Central memory CD8-positive, alpha-beta T cell (primary cell): ENCODE measurements at places on chromosomes 11 and 22.

DNA sequence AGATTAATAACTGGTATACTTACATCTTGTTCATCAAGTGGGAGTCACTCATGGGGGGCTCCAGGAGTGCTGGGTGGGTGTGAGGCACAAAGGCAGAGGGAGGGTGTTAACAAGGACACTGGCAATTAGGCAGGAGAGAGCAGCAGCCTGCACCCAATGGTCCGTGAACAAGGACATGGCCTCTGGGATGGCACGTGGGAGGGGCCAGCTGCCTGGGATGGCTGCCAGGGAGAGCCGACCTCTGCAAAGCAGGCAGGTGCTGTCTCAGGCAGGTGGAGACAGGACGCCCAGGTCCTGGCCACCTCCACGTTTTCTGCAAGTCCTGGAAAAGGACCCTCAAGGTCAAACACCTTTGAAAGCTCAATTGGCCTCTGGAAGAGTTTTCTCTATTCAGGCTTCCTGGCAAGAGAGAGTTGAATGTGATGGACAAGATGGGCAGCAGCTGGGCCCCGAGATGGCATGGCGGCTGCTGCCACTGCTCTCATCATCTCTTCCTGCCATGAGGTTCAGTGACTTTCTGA, 257.1 kb downstream of the BUD13 start:
- DNase-seq: no peak

DNA sequence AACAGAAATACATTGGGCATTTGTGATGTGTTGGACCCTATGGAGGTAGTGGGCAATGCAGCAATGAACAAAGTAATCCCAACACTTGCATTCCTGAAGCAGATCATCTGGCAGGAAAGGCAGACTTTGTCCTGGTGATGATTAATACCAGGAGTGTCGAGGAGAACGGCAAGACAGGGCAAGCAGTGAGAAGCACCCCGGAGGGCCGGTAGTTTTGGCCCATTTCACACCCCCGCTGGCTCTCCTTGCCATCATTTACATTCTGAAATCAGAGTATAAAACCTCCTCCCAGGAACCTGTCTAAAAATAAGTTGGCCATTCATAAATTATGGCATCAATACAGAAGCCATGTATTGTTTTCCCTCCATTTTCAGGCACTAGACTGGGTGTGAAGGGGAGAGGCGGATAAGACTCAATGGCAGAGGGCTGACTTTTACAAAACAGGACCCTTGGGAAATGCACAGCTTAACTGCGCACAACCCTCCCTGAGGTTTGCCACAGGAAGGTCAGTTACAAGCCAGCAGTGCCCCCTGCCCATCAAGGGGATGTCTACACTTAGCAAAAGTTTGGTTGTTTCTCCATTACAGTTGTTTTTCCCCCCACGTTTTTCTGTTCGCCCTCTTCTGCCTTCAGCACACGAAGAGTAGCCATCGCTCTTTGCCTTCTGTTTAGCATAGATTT, 55.6 kb downstream of the OPCML start:
- DNase-seq: no peak

- no peak for DNase-seq
Measured at GRCh38 chr11:107561688-107562087, 3.8 kb downstream of the ALKBH8 start.

- no peak for DNase-seq
Measured at GRCh38 chr11:128559496-128560103, 27.8 kb downstream of the ETS1 start.

GRCh38 chr11:35683728-35684339, 21.3 kb downstream of the TRIM44 start:
- DNase-seq: no peak

GRCh38 chr11:68370211-68371111, 58.1 kb downstream of the LRP5 start:
- no peak for DNase-seq

- no peak for DNase-seq
Measured at GRCh38 chr11:100687630-100688395, 725 bp downstream of the ARHGAP42 start.

DNA sequence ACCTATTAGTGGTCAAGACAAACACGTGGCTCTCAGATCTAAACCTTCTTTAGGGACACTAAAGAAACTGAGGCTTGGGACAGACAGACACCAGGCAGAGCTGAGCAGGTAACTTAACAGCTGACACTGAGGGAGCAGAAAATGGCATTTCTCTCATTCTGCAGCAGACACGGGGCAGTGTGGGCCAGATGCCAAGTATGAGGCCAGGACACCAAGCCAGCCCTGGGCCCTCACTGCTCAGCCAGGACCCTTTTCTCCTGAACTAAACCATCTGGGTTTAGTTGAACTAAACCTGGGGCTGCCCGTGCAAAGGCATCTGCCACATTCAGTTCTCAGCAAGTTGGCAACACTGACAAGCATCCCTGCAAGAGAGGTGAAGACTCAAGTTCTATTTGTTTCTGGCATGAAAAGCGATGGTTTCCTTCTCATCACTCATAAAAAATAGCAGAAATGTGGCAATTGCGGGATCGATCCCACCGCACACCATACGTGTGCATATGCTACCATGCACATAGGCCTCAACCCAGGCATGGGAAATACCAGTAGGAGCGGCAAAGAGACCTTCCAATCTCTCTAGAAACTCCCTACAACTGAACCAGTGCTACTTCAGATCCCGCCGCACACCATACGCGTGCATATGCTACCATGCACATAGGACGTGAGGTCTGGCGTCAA, 100.1 kb upstream of the BID start:
- DNase-seq: no peak

GRCh38 chr11:1397146-1397861, 7.6 kb downstream of the BRSK2 start:
- no peak for DNase-seq

GRCh38 chr11:122383186-122383585, 267.2 kb upstream of the BLID start:
- no peak for DNase-seq

- no peak for DNase-seq
Measured at GRCh38 chr22:37547251-37547741, 13.0 kb upstream of the CDC42EP1 start.

DNA sequence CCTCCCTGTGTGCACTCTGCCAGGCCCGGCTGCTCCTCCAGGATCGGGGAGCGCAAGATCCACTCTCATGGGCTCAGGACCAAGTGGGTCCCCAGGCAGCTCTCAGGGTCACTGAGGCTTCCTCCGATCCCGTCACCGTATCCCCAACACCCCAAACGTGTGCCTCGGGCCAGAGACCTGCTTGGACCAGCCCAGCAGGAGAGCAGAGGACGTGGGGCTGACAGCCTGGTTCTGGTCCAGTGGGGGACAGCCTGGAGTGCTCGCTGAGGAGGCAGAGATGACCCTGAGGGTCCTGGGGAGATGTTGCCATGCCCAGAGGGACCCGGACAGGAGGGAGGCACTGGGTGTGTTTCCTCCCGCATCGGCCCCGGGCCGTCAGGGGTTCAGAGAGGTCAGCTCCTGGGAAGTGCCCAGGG, 1402.6 kb downstream of the BRD1 start:
- DNase-seq: no peak

DNA sequence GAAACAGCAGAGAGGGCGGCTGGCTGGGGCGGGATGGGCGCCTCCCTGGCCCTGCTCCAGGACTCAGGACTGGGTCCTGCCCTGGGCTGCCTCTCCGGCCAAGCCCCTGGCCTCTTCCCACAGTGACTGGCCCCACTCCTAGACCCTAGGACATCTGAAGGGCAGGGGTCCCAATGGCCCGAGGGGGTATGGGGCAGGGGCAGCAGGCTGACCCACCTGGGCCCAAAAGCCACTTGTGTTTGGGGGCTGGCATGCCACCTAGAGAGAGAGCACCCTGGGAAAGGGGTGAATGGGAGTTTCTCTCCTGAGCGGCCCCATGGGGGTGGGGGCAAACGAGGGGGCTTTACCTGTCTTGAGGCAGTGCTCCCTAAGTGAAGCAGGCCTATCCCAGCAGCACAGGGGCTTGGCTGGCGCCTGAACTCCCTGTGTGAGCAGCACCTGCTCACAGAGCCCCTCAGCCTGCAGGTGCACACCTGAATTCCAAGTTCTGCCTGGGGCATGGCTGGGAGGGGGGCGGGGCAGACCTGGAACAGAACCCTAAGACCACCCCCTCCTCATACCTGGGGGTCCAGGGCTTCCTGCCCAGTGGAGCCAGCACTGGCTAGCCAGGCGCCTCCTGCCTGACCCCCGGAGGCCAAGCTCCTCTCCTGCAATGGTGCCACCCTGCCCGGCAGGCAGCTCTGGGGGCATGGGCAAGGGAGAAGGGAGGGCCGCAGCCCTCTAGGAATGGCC, 16.9 kb downstream of the DUSP8 start:
- DNase-seq: no peak

- DNase-seq: no peak
Measured at GRCh38 chr11:133508468-133508867, 23.8 kb downstream of the OPCML start.

DNA sequence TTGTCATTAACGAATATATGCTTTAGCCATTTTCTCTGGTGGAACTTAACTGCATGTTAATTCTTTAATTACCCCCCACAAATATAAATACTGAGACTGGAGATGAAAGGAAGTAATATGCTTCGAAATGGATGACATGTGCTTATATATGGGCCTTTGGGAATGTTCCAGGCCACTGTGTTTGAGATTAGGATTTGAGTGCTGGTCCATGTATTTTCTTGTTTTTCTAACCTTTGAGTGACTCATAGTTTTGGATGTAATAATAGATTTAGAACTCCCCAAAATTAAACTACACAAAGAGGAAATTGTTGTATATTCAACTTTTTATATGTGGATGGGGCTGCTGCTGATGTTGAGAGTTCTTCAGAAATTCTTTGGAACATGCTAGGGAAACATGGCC, 54.2 kb downstream of the EXT2 start:
- no peak for DNase-seq

DNA sequence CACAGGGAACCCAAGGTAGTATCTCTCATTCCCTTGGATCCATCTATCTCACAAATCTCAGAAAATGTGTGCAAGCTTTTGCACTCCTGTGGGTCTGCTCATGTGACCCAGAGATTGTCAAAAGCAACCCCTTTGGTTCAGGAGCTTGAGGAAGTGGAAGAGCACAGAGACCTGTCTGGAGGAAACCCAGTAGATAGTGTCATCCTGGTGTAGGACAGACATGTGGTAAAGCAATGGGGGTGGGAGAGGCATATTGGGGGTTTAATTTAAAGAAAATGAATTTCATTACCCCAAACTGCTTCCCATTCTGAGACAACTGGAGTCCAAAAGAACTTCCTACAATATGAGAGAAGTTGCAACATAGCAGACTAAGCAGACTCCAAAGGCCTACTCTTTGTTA, 5.8 kb upstream of the MS4A14 start:
- no peak for DNase-seq

GRCh38 chr11:78784321-78785061, 209.8 kb upstream of the NARS2 start:
- DNase-seq: no peak

GRCh38 chr22:28931844-28932567, 48.6 kb downstream of the ZNRF3 start:
- no peak for DNase-seq

DNA sequence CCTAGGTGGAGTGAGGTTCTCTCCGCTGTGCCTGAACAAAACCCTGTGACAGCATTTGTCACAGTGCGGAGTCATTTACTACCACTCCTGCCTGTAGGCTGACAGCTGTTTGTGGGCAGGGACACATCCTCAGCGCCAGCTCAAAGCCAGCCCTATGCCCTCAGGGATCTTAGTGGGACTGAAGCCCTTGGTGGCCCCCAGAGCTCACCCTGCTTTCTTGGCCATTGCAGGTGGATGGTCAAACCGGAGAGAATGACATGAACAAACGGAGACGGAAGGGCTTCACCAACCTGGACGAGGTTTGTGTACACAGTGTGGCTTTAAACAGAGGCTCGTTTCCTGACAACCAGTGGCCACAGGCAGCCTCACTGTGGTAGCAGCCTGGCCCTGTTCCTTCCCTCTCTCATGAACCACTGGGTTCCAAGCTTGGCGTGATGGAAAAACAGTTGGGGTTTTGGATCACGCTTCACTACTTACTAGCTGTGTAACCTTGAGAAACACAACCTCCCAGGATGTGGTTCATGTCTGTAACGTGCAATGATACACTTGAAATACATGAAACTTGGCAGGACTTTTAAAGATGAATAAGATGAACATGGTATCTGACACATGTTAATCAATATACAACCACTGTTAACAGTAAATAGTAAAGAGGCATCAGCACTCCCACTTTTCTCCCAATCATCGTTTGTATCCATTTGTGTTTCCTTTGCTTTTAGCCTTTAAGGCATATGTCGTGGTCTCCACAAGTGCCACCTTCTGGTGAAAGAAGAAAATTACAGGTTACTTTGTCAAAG, 125.8 kb downstream of the MICAL2 start:
- peak; percentile 60 for DNase-seq

GRCh38 chr11:99632969-99633368, 612.2 kb downstream of the CNTN5 start:
- no peak for DNase-seq

GRCh38 chr22:38837414-38837928, 6.4 kb downstream of the NPTXR start:
- no peak for DNase-seq

DNA sequence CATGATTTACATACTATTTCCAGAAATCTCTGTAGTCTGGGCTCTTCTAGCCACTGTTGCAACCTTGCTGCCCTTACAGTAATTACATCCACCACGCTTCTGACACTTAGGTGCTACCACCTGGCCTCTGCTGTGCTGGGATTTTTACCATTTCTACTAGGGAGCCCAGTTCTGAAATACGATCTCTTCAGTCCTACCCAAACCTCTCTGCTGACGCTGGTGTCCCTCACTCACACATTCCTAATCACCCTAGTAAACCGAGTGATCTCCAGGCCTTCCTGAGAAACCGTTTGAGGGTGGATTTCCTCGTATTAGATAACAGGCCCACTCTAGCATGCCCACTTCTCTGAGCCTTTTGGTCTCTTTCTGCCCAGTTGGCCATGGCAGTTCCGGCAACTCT, 588.9 kb upstream of the CADM1 start:
- DNase-seq: no peak

GRCh38 chr11:36116161-36116560, 172.3 kb downstream of the LDLRAD3 start:
- no peak for DNase-seq

DNA sequence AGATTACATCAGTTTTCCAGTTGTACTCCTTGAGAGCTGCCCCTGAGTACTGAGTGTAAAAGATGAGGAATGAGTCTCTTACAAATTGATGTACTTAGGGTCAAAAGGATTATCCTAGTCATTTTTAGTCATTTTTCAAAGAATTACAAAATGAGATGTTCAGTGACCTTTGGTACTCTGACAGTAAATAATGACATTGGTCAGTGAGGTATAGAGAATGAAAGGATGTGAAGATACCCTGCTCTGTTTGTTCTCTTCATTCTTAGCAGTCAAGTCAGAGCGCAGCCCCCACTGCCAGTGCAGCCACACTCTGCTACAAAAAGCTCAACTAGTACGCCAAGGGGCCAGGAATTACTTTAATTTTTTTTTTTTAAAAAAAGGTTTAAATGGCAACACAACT, 4.1 kb upstream of the ESAM start:
- DNase-seq: no peak

GRCh38 chr11:122879785-122880184, 2.8 kb upstream of the JHY start:
- no peak for DNase-seq

- DNase-seq: no peak
Measured at GRCh38 chr11:10453261-10453660, 1.8 kb upstream of the AMPD3 start.
